ENCODE measurements at places on chromosomes 13 and 19.

GRCh38 chr13:106619688-106620555 is 52.0 kb upstream of the ARGLU1 start:
- peak; percentile 54 for DNase-seq

DNA sequence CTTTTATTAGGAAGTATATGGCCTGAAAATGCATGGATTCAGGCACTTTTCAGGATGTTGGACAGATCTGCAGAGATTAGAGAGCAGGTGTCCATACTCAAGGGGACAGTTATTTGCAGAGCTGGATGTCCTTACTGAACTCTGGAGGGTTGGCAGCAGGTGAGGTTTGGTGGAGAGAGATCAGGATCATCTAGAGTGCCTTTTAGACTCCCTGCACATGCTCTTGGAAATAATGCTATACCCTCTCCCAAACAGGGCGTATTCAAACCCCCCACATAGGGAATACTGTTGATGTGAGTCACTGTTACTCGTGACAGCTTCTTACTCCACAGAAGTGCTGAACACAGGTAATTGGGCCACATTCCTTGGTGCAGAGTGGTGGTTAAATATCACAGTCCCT is 725.7 kb upstream of the SGCG start:
- DNase-seq, result no peak

DNA sequence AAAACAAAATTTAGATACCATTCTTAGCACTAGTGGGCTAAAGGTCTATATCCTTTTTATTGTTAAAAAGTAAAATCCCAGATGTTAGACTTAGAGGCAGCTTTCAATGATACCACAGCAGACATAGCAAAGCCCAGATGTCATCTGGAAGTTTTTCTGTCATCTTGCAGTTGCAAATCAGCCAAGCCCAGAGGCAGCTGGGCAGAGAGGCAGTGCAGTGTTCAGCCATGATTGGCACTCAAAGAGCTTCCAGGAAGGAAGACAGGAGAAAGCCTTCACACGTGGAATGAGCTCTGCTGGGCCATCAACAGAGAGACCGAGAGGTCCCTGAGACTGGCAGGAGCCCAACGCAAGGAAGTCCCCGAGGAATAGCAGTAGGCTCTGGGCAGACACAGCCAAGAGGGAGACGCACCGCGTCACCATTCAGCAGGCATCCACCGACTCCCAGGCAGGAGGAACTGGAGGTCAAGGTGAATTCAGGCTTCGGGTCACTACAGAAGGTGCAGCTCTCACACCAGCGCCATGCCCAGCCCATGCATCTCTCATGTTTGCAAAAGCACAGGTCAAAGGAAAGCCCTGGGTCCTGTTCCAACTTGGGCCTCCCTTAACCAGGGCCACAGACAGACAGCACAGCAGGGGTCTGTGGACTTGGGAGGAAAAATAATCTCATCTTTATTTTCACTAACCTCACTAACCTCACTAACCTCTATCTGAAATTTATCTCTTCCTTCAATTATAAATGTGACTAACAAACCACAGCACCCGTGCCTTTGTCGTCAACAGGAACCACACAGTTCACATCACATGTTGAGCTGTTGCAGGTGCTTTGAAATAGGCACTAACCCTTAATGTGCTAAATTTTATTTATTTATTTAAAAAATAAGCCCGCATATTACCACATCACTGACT is 54.9 kb downstream of the TUBGCP3 start:
- no peak for DNase-seq

- DNase-seq, result no peak
These were observed 15.7 kb downstream of the CIC start for GRCh38 chr19:42284591-42285341.

- no peak for DNase-seq
These were observed 17.2 kb downstream of the SLC27A1 start for GRCh38 chr19:17487284-17488121.

- DNase-seq, result no peak
These were observed 100.3 kb upstream of the WASF3 start for GRCh38 chr13:26457212-26457611.

- DNase-seq, result no peak
These were observed 1.0 kb downstream of the HIF3A start for GRCh38 chr19:46297700-46298478.

- DNase-seq, result no peak
These were observed 130.6 kb upstream of the VSTM2B start for GRCh38 chr19:29395111-29395733.

- DNase-seq, result no peak
These were observed 53.8 kb upstream of the LATS2 start for GRCh38 chr13:21115231-21115630.

DNA sequence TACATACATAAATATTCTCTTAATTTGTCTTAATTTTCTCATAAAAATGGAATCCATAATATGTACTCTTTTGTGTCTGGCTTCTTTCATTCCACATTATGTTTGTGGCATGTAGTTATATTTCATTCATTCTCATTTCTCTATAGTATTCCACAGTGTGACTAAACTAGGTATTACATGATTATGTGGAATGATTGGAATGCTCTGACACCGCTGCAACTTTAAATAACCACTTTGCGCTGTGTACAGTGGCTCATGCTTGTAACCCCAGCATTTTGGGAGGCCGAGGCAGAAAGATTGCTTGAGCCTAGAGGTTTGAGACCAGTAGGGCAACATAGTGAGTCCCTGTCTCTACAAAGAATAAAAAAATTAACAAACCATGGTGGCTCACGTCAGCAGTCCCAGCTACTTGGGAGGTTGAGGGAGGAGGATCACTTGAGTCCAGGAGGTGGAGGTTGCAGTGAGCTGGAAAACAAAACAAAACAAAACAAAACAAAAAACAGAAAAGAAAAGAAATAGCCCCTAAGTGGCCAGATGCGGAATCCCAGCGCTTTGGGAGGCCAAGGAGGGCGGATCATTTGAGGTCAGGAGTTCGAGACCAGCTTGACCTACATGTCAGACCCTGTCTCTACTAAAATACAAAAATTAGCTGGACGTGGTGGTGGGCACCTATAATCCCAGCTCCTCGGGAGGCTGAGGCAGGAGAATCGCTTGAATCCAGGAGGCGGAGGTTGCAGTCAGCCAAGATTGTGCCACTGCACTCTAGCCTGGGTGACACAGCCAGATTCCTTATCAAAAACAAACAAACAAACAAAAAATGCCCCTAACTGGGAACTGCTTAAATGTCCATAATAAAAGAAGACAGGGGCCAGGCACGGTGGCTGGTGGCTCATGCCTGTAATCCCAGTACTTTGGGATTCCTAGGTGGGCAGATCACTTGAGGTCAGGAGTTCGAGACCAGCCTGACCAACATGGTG is 8.0 kb upstream of the SAE1 start:
- peak; percentile 61 for DNase-seq

DNA sequence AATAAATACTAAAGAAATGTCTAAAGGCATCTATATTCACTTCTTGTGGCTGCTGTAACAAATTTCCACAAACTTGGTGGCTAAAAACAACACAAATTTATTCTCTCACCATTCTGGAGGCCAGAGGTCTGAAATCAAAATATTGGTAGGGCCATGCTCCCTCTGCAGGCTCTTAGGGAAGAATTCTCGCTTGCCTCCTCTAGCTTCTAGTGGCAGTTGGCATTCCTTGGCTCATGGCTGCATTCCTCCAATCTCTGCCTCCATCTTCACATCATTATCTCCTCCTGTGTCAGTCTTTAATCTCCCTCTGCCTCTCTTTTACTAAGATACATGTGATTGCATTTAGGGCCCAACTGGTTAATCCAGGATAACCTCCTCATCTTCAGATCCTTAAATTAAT is 54.1 kb upstream of the RFXAP start:
- DNase-seq, result no peak

Data from H4 (cell line).